ENCODE measurements at places on chromosomes 1 and 21.

- DNase-seq, result no peak
These were observed 57.8 kb downstream of the ESRRG start for GRCh38 chr1:216665406-216665805.

GRCh38 chr1:9384751-9385245 lies 92.1 kb downstream of the SPSB1 start:
- DNase-seq, result no peak

- DNase-seq, result peak; percentile 59
These were observed 31.1 kb downstream of the CNST start for GRCh38 chr1:246597340-246597739.

GRCh38 chr1:232283864-232284263 lies 346.1 kb downstream of the SIPA1L2 start:
- DNase-seq, result no peak

DNA sequence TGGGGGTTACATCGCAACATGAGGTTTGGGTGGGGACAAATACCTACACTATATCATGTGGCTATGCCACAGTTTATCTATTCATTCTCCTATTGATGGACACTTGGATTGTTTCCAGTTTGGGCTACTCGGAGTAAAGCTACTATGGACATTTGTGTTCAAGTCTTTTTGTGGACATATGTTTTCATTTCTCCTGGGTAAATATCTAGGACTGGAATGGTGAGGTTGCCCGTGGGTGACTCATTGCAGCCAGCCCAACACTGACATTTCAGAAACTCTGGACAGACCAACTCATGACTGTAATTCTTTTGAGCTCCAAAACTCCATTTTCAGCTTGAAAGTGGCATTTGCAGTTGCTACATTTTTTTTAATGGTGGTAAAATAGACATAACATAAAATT lies 82.7 kb downstream of the KAZN start:
- no peak for DNase-seq

DNA sequence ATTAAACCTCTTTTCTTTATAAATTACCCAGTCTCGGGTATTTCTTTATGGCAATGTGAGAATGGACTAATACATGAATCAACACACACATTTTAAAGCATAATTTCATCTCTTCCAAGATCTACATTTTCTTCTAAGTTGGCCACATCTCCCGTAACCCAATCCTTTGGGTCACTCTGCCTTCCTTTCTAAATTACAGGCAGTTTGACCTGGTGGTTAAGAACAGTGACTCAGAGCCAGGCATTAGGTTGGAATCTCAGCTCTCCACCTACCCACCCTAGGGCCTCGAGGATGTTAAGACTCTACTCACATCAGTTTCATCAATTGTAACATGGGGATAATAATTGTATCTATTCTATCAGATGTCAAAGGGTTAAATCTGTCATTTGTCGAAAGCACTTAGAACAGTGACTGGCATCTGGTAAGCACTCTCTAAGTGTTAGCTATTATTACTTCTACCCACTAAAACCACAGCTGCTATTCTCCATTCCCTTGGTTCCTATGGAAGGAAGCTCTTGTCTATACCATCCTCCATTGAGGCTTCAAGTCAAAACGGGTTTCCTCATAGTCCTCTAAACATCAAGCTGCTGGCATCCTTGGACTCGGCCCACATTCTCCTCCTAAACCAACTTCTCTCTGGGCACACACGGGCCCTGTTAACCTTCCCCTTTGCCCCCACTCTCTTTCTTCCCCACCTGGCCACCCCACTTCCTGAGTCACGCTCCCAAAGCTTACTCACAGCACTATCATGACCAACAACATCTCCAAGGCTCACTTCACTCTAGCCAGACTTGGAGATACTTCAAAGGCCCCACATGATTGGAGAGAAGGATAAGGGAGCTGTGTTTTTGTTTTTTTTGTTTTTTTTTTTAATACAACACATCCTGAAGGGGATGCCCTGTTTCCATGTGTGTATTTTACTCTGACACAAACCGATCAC lies 116.9 kb downstream of the TGFBR3 start:
- no peak for DNase-seq

Measured in muscle of arm (tissue), 14 donors.